Right lobe of liver (tissue), 6 donors: ENCODE measurements at places on chromosomes 16 and 17. TPM values are rescaled to one million over a fixed set of nuclear protein-coding genes. Genes with fewer than 3 reads are reported as not detected.

Gene FN3K
- 47.0 TPM for total RNA-seq

DNA sequence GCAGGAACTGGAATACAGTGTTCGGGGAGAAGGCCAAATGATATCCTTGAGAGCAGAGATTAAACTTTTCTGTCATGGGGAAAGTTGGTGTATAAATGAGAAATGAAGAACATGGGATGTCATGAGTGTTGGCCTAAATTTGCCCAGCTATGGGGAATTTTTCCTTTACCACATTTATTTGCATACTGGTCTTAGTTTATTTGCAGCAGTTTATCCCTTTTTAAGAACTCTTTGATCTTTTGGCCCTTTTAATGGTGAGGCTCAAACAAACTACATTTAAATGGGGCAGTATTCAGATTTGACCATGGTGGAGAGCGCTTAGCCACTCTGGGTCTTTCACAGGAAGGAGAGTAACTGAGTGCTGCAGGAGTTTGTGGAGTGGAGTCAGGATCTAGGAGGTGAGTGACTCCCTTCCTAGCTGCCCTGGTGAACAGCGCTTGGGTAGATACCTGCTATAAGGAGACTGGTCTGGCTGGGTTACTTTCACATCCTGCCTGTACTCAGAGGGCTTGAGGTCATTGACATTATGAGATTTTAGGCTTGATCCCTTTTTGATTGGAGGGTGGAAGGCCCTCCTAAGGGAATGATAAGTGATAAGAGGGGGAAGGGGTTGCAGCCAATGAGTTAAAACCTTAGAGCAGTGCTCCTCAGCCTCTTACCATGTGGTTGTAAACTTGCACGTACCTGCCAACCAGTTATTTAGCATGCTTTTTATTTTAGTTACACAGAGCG is 10.7 kb downstream of the PYCARD start:
- no peak for DNase-seq

Gene CRYBA1
- not detected for total RNA-seq

- peak; percentile 90 for DNase-seq
Measured at GRCh38 chr17:2058586-2059546, 4.0 kb downstream of the HIC1 start.

GRCh38 chr17:57548421-57549410 is 196.4 kb downstream of the CCDC182 start:
- DNase-seq: no peak

DNA sequence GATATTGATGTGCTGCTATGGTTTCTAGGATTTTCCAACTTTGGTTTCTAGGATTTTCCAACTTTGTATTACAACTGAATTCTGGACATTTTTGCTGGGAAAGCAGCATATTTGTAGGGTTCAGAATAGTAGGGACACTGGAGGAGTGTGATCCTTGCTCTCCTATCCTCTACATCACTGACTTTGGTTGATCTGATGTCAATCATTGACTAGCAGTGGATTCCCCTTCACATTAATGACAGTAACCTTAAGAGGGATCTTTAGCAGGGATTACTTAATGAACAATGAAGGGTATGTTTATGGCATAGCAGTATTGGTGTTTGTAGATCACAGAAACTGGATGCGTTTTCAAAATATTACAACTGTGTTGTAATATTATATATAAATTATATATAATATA is 67.4 kb downstream of the MAP2K4 start:
- DNase-seq: no peak

GRCh38 chr16:57675741-57676551 is 7.8 kb downstream of the ADGRG3 start:
- DNase-seq: no peak

- DNase-seq: no peak
Measured at GRCh38 chr16:23519282-23519681, 9.0 kb upstream of the GGA2 start.

DNA sequence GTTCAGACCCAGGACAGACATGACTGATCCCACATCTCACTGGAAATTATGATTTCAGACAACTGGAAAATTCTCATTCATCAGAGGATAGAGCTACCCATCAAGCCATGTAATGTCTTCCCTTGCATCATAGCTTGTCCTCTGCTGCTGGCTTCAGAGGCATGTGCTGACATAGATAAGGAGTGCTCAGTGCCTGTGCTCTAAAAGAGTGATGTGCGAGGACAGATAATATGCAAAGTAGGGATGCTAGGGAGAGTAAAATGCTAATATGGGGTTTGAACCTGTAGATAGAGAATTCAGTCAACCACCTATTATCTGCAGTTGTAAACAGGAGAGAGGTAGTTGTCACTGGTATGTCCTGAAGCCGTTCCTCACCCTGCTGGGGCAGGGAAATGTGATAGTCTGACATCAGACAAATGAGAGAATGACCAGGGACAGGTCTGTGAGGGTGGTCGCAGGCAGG is 349.7 kb upstream of the CCL2 start:
- no peak for DNase-seq

DNA sequence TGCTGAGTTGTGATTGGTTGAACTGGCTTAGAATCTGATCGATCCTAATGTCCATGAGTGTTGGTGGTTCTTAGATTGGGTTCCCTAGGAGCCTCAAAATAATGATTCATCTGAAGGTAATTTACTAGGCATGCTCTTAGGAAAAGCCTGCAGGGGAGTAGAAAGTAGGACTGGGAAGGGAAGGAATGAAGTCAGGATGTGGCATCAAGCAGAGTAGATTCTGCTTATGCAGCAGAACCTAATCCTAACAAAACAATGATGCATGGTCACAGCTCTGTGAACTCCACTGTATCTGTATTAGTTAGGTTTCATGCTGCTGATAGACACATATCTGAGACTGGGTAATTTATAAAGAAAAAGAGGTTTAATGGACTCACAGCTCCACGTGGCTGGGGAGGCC is 132.5 kb downstream of the HS3ST2 start:
- no peak for DNase-seq

DNA sequence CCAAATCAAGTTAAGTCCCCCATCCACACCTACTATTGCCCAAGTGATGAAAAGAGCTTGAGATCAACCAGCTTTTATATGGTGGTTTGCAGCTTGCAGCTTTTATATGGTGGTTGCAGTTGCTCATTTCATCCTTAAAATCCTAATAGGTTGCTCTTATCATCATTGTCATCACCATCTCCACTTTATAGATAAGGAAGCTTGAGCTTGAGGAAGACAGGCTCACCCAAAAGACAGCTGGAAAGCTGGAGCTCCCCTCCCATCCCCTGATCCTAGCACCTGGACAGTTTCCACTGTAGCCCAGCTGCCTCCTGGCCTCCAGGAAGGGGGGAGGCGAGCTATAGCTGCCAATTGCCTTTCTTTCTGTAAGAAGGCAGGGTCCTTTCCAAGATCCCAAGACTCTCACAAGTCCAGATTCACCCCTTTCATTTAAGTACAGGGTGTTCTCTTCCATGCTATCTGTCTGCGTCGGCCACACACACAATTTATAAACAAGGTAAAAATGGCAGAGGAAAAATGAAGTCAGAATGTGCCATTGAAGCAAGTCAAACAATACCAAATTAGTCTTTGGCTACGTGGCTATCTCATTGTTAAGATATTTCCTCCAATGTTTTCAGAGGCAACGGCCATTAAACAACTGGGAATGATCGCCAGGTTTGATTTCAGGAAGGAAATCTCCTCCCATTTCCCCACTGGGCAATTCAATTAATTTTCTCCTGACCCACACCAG is 63.3 kb downstream of the PECAM1 start:
- no peak for DNase-seq

DNA sequence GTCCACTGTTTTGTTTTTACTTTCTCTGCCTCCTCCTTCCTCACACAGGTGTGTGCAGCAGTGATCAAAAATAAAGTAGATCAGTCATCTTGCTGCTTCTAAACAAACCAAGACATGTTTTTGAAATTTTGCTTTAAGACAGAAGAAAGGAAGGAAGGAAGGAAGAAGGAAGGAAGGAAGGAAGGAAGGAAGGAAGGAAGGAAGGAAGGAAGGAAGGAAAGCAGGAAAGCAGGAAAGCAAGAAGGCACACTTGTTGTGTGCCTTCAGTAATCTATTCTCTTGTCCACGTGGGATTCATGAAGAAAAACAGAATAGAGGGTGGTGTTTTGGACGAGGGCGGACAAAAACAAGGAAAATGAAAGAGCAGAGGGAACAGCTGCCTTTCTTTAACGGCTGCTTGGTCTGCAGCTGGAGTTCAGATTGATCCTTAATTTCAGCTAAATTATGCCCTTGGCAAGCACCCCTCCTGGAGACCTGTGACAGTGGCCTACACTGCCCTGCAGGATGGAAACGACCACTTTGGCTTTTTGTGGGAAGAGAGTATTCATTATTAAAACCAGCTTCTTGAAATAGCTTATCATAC is 188.5 kb upstream of the IRX3 start:
- DNase-seq: no peak

DNA sequence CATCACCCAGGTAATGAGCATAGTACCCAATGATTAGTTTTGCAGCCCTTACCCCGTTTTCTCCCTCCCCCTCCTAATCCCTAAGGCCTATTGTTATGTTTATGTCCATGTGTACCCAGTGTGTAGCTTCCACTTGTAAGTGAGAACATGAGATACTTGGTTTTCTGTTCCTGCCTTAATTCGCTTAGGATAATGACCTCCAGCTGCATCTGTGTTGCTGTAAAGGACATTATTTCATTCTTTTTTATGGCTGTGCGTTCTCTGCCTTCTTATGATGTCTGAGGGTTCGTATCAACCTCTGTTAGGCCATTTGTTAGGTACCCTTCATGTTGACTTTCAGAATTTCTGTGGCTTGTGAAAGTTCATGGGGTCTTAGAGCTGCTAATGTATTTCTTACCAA is 31.0 kb downstream of the CTCF start:
- no peak for DNase-seq

Gene KCNJ18
- not detected for total RNA-seq

GRCh38 chr16:1612320-1613111 is at the start of gene CRAMP1:
TSS of gene CRAMP1 (plus strand) at chr16:1612360. CDS start at chr16:1614640, 2,280 bp downstream.
- no peak for DNase-seq

- no peak for DNase-seq
Measured at GRCh38 chr17:12301551-12301950, 280.9 kb downstream of the MAP2K4 start.

Gene FTSJ3
- total RNA-seq: 12.9 TPM

GRCh38 chr17:12040478-12040877 is 19.8 kb downstream of the MAP2K4 start:
- no peak for DNase-seq

GRCh38 chr17:41264599-41264998 is 579 bp upstream of the KRTAP9-6 start:
- no peak for DNase-seq

Gene EFCAB13
- 2.1 TPM for total RNA-seq

DNA sequence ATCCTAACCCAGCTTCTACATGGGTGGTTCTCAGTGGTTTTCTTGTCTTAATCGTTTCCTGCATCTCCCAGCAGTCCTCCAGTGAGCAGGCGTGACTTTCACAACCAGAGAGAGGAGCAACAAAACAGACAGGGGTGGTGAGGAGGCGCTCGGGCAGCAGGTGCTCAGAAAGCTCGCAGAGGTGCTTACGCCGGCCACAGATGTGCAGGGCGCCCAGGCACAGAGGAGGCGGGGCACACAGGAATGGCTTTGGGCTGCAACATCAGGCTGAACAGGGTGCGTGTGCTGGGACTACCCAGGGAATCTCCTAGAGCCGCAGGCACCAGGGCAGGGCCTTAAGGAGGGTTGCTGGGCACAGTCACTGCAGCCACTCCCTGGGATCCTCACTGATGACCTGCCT is 32.6 kb downstream of the KLHDC4 start:
- DNase-seq: no peak

GRCh38 chr16:55955845-55956244 is 80.7 kb upstream of the CES5A start:
- peak; percentile 46 for DNase-seq

GRCh38 chr17:49557312-49558024 is 18.2 kb upstream of the NXPH3 start:
- no peak for DNase-seq

- no peak for DNase-seq
Measured at GRCh38 chr16:51490866-51491265, 339.8 kb upstream of the SALL1 start.

- DNase-seq: no peak
Measured at GRCh38 chr17:75845933-75846691, 1.9 kb upstream of the UNC13D start.
